ENCODE measurements at places on chromosomes 16 and 17. TPM values are rescaled to one million over a fixed set of nuclear protein-coding genes. Genes with fewer than 3 reads are reported as not detected.
A peak's percentile ranks its signal among the peaks of the same experiment; 100 is the strongest.

- no peaks in the 10 kb centered on the region for H3K4me1 ChIP-seq
- no peaks in the 10 kb centered on the region for H3K36me3 ChIP-seq
- no peak overlapping the region for H3K4me3 ChIP-seq
- H3K27me3 ChIP-seq = peaks cover 17% of the 10 kb centered on the region
- no peak overlapping the region for H3K27ac ChIP-seq
- DNase-seq = no peak
Measured at GRCh38 chr17:50645748-50646682, 11.3 kb downstream of the ABCC3 start.

GRCh38 chr16:8852534-8852933 is 16.3 kb downstream of the CARHSP1 start:
- peaks cover 73% of the 10 kb centered on the region for H3K36me3 ChIP-seq
- H3K4me3 ChIP-seq = no peak overlapping the region
- no peak overlapping the region for H3K27ac ChIP-seq
- no peak for DNase-seq
- H3K4me1 ChIP-seq = peaks cover 23% of the 10 kb centered on the region

DNA sequence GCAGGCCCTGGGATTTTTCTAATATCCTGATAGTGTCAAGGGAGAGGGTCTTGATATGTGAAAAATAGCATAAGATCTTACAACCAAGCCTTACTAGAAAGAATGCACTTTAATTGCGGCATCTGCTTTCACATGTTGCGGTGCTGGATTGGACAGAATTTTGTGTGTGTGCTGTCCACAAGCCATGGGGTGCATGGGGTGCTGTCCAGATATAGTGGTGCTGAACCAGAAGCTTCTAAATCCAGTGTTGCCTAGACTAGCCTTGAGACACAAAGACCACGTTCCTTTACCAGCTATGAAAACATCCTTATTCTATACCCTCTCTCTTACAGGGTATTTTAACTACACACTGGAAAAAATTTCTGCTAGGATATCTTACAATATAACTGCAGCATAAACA is 244.0 kb downstream of the TMEM114 start:
- no peaks in the 10 kb centered on the region for H3K4me1 ChIP-seq
- no peak overlapping the region for H3K27ac ChIP-seq
- no peaks in the 10 kb centered on the region for H3K36me3 ChIP-seq
- no peak for DNase-seq
- H3K4me3 ChIP-seq = no peak overlapping the region

- peak overlapping the region; percentile 60 for H3K27ac ChIP-seq
- DNase-seq = no peak
- H3K36me3 ChIP-seq = peaks cover 15% of the 10 kb centered on the region
- no peaks in the 10 kb centered on the region for H3K27me3 ChIP-seq
- H3K4me1 ChIP-seq = peaks cover 24% of the 10 kb centered on the region
- H3K4me3 ChIP-seq = no peak overlapping the region
Measured at GRCh38 chr16:67780847-67781564, 25.4 kb downstream of the RANBP10 start.

IRX6 gene
- total RNA-seq = 0.18 TPM

DNA sequence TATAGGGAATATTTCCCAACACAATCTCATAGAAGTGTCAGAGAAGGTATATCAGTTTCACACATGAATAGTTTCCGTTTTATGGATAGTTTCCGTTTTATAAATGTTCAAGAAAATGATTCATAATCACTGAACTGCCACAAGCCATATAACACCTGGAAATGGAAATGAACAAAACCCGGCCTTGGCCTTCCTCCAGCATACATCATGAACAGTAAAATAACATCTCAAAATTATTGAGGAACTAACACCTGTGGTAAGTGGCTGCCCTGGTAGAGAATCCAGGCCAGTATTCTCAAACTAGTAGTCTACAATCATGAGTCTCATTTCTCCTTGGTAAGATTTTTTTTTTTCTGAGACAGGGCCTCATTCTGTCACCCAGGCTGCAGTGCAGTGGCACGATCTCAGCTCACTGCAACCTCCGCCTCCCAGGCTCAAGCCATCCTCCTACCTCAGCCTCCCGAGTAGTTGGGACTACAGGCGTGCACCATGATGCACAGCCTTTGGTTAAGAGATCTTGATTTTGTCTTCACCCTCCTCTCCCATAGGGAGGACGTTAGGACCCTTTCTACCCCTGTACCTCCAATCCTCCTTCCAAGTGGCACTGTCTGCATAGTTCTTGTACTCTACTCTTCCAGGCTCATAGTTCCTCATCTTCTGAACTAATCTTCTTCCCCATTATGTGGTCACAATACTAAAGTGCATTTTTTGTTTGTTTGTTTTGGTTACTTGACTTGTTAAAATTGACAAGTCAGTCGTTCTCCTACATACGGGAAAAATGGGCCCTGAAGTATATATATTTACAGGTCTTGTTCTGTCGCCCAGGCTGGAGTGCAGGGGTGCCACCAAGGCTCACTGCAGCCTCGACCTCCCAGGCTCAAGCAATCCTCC is 15.0 kb upstream of the RGS9 start:
- no peak for DNase-seq
- no peaks in the 10 kb centered on the region for H3K27me3 ChIP-seq
- peak overlapping the region; percentile 87 for H3K4me3 ChIP-seq

SGSH gene
- 38.8 TPM for total RNA-seq

SERPINF2 gene
- total RNA-seq = 0.82 TPM

GRCh38 chr16:67071476-67072048 is 38.2 kb upstream of the PHAF1 start:
- H3K4me1 ChIP-seq = no peaks in the 10 kb centered on the region
- no peak for DNase-seq
- no peak overlapping the region for H3K4me3 ChIP-seq
- no peak overlapping the region for H3K27ac ChIP-seq
- peaks cover 62% of the 10 kb centered on the region for H3K36me3 ChIP-seq

DNA sequence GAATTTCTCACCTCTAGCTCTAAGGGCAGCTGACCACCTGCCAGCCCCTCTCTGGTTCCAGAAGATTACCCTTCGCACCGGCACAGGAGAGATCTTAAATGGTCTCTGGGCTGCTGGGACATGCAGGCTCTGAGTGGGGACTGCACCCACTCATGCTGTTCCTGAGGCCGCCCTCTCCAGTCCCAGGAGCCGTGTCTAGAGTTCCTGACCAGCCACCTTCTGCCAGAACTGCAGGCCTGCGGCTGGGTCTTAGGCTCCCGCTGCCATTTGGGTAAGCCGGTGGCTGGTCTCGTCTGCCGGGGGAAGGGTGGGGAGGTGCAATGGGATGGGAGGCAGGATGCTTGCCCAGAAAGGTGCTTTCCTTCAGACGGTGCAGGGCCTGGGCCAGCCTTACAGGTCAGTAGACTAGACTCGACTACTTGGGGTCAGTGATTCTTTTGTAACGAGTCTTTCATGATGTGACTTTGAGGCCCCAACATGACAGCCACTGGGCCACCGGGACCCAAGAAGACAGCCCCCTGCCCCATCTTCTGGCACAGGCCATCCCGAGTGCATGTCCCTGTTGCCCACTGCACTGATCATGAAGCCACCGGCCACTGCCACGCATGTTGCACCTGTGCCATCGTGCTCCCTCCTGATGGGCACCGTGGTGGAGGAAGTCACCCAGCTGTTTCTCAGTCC is 26.4 kb downstream of the B9D1 start:
- no peaks in the 10 kb centered on the region for H3K4me1 ChIP-seq
- H3K36me3 ChIP-seq = no peaks in the 10 kb centered on the region
- H3K4me3 ChIP-seq = no peak overlapping the region
- H3K27me3 ChIP-seq = no peaks in the 10 kb centered on the region
- DNase-seq = no peak
- no peak overlapping the region for H3K27ac ChIP-seq

GRCh38 chr17:69064476-69064875 is 3.7 kb upstream of the ABCA9 start:
- no peaks in the 10 kb centered on the region for H3K27me3 ChIP-seq
- no peak overlapping the region for H3K4me3 ChIP-seq
- no peak for DNase-seq
- H3K27ac ChIP-seq = no peak overlapping the region
- H3K36me3 ChIP-seq = no peaks in the 10 kb centered on the region
- peaks cover 28% of the 10 kb centered on the region for H3K4me1 ChIP-seq

- no peak overlapping the region for H3K27ac ChIP-seq
- peaks cover 5% of the 10 kb centered on the region for H3K4me1 ChIP-seq
- no peak overlapping the region for H3K4me3 ChIP-seq
- no peaks in the 10 kb centered on the region for H3K36me3 ChIP-seq
- DNase-seq = no peak
- H3K27me3 ChIP-seq = no peaks in the 10 kb centered on the region
Measured at GRCh38 chr16:13426269-13426668, 493.7 kb upstream of the ERCC4 start.

GP2 gene
- total RNA-seq = not detected

DNA sequence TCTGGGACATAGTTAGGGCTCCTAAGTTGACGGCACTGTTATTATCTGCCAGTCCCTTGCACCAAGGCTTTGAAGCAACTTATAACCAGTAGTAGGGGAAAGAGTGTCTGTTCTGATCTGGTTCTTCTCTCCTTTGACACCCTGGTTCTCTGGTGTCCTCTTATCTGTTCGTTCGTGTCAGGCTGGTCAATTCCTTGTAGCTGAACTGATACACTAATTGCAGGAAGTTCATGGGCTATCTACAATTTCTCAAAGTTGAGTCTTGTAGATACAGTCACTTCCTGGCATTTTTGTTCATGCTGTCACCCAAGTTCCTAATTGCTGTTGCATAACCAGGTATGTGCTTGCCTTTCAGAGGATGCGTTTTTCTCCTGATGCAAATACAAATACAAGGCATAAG is 17.3 kb upstream of the MYO1D start:
- H3K36me3 ChIP-seq = no peaks in the 10 kb centered on the region
- peaks cover 14% of the 10 kb centered on the region for H3K27me3 ChIP-seq

GRCh38 chr16:58472827-58473226 is 27.1 kb upstream of the NDRG4 start:
- no peak for DNase-seq
- H3K27me3 ChIP-seq = peaks cover 20% of the 10 kb centered on the region
- H3K4me3 ChIP-seq = no peak overlapping the region
- H3K4me1 ChIP-seq = peaks cover 4% of the 10 kb centered on the region

DNA sequence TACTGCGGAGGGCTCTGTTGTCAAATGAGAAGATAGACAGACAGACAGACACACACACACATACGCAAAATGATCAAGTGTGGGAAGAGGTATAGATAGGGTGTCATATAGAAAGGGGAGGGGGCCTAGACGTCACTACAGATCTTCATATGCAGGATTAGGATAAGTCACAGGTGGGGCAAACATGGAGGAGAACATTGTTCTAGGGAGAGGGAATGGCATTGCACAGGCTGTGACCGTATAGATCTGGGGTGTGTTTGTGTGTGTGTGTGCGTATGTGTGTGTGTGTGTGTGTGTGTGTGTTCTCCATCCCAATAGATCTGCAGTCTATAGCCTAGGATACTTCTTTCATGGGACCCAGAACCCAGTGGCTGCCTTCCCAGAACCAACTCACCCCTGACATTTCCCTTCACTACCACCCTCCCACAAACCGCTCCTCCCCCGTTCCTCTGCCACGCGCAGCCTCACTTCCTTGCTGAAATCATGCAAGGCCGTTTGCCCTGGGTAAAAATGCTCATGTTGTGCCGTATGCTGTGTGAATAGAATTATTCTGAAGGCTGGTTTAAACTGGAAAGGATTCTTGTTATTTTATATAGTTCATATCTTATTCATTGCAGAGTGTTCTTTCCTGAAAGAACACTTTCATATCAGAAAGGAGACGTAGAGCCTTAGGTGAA is 50.5 kb upstream of the CCL1 start:
- DNase-seq = no peak
- H3K4me1 ChIP-seq = no peaks in the 10 kb centered on the region
- no peak overlapping the region for H3K4me3 ChIP-seq
- H3K36me3 ChIP-seq = no peaks in the 10 kb centered on the region
- H3K27me3 ChIP-seq = peaks cover 6% of the 10 kb centered on the region
- H3K27ac ChIP-seq = no peak overlapping the region

- H3K36me3 ChIP-seq = peaks cover 87% of the 10 kb centered on the region
- no peaks in the 10 kb centered on the region for H3K27me3 ChIP-seq
- no peaks in the 10 kb centered on the region for H3K4me1 ChIP-seq
- no peak for DNase-seq
- no peak overlapping the region for H3K27ac ChIP-seq
Measured at GRCh38 chr17:48121923-48122664, 14.5 kb downstream of the SNX11 start.

WNT9B gene
- not detected for total RNA-seq

MRPL27 gene
- total RNA-seq = 49.2 TPM

CHAD gene
- 0.34 TPM for total RNA-seq

PIGL gene
- total RNA-seq = 50.8 TPM

GRCh38 chr16:29720703-29721102 is 25.1 kb downstream of the C16orf54 start:
- no peaks in the 10 kb centered on the region for H3K36me3 ChIP-seq
- H3K27ac ChIP-seq = no peak overlapping the region
- H3K4me3 ChIP-seq = no peak overlapping the region
- no peaks in the 10 kb centered on the region for H3K27me3 ChIP-seq
- peaks cover 7% of the 10 kb centered on the region for H3K4me1 ChIP-seq

DNA sequence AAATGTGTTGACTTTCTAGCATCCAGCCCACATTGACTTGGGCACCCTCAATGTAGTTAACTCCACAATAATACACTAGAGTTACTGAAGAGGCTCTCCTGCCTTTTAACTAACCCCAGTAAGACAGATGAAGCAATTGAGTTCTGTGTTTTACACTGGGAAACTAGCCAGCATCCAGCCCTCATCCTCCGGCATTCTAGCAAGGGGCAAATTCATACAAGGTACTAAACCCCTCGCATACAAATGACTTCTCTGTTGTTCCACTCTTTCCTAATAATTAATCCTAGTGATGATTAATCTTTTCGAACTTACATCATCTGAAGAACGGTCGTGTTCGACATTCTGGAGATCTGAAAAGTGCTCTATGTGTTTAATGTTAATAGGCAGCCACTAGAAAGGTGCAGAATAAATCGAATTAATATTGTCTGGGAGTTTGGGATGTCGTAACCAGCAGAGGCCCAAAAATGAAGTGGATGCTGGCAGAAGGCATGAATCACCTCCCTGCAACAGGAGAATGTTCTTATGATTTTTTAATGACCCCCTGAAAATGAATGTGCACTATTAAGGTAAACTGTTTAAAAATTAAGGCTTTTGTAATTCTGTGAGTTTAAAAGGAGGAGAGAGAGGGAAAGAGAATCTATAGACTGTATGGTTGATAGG is 249.4 kb downstream of the SNX29 start:
- peaks cover 50% of the 10 kb centered on the region for H3K36me3 ChIP-seq
- H3K27ac ChIP-seq = no peak overlapping the region
- H3K4me3 ChIP-seq = no peak overlapping the region

GRCh38 chr16:30758988-30759491 is 2.8 kb downstream of the CFAP119 start:
- no peak for DNase-seq
- peak overlapping the region; percentile 76 for H3K27ac ChIP-seq
- H3K27me3 ChIP-seq = no peaks in the 10 kb centered on the region
- H3K36me3 ChIP-seq = peaks cover 52% of the 10 kb centered on the region

GNGT2 gene
- total RNA-seq = 8.1 TPM

DNA sequence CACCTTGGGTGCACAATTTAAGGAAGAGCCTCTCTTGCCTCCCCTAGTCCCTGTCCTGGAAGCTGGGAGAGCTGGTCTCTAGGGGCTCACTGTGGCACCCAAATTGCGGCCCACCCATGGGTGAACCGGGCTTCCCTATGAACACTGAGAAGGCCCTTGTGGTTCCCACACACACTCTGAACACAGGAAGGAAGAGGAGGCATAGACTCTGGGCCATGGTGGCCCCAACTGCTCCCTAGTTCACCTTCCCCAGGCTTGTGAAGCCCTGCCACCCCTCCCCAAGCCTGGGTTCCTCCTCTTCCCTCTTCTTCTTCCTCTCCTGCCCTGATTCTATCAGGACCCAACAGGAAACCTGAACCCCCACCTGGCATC is 10.5 kb downstream of the SREBF1 start:
- no peaks in the 10 kb centered on the region for H3K27me3 ChIP-seq
- peaks cover 7% of the 10 kb centered on the region for H3K36me3 ChIP-seq
- H3K27ac ChIP-seq = no peak overlapping the region
- H3K4me3 ChIP-seq = no peak overlapping the region

GRCh38 chr17:75152922-75153779 is 1.2 kb downstream of the JPT1 start:
- H3K4me3 ChIP-seq = peak overlapping the region; percentile 91
- peak; percentile 16 for DNase-seq
